ENCODE measurements at places on chromosomes 13 and 19.

GRCh38 chr13:33051632-33052031, 35.4 kb downstream of the KL start:
- no peak for DNase-seq

- DNase-seq, result no peak
Observed at GRCh38 chr19:56076498-56076897, 44.6 kb downstream of the ZNF787 start.

DNA sequence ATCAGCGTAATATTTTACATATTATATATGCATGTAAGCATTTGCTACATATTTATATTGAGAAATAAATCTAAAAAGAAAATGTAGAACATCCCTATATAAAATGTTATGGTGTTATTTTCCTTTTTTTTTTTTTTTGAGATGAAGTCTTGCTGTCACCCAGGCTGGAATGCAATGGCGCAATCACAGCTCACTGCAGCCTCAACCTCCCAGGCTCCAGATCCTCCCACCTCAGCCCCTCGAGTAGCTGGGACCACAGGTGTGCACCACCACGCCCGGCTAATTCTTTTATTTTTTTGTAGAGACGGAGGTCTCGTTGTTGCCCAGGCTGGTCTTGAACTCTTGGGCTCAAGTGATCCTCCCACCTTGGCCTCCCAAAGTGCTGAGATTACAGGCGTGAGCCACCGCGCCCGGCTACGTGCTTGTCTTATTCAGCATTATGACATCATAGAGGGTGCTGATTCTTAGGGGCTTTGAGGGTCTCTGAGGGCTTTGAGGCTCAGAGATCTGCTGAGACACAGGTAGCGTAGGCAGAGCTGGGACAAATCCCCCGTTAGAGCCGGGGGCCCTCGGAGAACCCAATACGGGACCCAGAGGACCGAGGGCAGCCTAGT, 101.9 kb downstream of the GADD45B start:
- no peak for DNase-seq

GRCh38 chr19:51140441-51140840, 1.7 kb upstream of the SIGLEC7 start:
- DNase-seq, result no peak

All from GM19239 (cell line).